ENCODE measurements at places on chromosomes 6 and 20.

GRCh38 chr6:104908031-104908887, 48.5 kb upstream of the HACE1 start:
- no peak for DNase-seq

DNA sequence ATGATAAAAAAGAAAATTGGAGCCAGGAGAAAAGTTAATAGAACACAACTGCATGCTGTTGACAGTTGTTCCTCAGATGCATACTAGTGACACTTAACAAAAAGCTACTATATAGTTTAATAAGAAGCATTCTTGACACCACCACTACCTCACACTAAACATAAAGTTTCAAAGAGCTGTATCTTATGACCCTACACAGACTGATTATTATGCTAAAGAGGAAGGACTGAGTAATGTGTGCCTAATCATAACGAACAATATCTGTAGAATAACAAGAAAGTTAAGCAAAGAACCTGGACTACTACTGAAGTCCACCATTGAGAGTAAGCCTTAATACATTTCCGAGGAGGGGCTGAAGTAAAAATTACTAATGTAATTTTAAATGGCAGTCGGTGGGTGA, 99.8 kb downstream of the IRAK1BP1 start:
- DNase-seq, result no peak

GRCh38 chr20:47764154-47764733, 21.0 kb downstream of the SULF2 start:
- no peak for DNase-seq

DNA sequence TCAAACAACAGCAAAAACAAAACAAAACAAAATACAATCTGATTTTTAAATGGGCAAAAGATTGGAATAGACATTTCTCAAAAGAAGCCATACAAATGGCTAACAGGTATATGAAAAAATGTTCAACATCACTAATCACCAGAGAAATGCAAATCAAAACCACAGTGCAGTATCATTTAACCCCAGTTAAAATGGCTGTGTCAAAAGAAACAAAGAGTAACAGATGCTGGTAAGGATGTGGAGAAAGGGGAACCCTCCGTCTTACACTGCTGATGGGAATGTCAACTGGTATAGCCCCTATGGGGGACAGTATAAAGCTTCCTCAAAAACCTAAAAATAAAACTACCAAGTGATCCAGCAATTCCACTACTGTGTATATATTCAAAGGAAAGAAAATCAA, 10.9 kb upstream of the NELFCD start:
- DNase-seq, result no peak

- no peak for DNase-seq
Observed at GRCh38 chr20:3539311-3540107, 68.7 kb downstream of the ATRN start.

GRCh38 chr6:50927800-50928199, 109.1 kb downstream of the TFAP2B start:
- DNase-seq, result no peak

GRCh38 chr6:79467716-79468115, 69.5 kb downstream of the LCA5 start:
- DNase-seq, result no peak

DNA sequence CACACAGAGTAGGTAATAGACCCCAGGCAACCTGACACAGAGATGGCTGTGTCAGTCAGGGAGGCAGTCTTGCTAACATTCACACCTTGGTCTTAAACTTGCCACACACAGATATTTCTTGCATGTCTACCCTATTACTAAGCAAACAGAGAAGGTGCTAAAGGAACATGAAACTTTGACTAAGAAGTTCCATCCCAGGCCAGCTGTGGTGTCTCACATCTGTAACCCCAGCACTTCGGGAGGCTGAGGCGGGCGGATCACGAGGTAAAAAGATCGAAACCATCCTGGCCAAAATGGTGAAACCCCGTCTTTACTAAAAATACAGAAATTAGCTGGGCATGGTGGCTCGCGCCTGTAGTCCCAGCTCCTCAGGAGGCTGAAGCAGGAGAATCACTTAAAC, 222.4 kb upstream of the JARID2 start:
- no peak for DNase-seq

- no peak for DNase-seq
Observed at GRCh38 chr20:47354714-47355488, 1.6 kb downstream of the ZMYND8 start.

DNA sequence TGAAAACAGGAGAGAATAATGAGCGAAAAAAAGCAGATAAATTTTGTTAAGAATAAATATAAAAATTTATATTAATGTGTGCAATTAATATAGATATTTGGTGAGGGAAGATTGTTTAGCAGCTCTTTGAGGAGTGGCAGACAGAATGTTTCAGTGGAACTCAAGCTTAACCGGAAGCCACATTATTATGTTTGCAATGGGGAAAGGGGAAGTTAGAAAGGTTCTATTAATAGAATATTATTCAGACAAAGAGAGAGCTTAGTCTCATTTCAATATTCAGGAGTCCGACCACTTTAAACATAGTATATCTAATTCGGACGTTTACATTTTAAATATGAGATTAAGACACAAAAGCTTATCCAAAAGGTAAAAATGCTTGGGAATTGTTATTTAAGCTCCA, 81.6 kb upstream of the KHDRBS2 start:
- DNase-seq, result no peak

DNA sequence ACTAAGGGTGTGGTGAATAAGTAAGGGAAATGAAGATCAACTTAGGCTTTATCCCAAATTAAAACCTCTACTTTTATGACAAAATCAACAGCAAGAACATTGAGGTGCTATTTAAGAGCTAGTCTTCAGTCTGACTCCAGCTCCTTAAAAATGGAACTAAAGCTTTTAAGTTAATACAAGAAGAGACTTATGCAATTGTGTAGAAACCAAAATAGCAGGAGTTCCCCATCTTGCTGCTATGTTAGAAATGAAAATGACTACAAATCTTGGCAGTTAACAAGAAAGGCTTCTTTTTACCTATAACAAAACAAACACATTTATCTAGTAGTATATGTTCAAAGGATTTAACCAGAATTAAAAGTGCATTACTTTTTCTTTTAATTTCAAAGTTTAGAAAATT, 25.7 kb downstream of the HMGN3 start:
- DNase-seq, result no peak

GRCh38 chr6:145749632-145750031, 14.3 kb upstream of the EPM2A start:
- DNase-seq, result no peak

DNA sequence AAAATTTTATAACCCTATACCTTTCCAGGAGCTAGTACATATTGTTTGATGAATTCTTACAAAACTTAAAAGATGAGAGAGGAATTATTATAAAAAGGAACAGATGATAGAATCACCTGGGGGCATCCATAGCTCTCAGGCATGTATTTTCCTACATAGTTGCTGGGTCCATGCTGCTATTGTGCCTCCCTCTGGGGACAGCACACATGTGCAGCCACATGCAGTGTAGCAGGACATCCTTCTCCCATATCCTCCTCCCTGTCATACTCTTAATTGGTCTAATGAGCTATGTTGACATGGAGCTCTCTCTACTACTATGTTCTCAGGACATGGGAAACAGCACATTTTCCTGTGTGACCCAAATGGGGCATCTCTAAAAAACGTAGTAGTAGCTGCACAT, 898.2 kb upstream of the MAP3K7 start:
- DNase-seq, result no peak

GRCh38 chr20:39857835-39858234, 831.2 kb downstream of the MAFB start:
- DNase-seq, result no peak

GRCh38 chr6:57250348-57250747, 28.2 kb upstream of the RAB23 start:
- no peak for DNase-seq

DNA sequence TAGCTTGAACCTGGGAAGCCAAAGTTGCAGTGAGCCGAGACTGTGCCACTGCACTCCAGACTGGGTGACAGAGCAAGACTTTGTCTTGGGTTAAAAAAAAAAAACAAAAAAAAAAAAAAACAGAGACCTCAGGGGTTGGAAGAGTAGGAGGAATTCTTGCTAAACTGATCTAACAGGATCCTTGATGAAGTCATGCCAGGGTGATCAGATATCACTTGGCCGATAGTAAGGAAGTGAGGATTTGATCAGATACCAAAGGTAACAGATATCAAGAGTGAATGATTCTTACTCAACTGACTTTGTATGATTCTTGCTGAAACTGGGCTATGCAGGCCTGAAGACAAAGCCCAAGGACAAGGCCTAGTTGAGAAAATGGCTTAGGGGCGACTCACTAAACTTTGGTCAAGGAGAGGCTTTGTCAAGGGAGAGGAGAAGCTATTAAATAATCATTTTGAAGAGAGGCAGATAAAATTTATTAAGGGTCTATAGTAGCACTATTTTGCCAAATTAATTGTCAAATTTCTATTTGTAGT, 624.7 kb downstream of the UTRN start:
- DNase-seq, result no peak

DNA sequence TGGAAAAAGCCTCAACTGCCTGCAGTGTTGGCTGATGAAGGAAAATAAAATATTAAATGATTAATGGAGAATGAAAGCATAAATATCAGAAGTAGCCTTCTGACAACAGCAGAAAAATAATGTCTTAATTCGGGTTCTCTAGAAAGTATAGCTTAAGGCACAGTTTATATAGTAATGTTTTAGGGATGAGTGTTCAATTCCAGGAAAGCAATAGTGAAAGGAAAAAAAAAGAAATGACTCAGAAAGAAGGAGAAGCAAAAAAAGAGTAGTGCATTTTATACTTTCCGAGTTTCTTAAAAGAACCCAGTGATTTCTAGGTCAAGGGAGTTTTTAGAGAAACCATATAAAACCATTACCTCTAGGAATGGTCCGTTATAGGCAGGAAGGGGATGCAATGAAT, 137.3 kb downstream of the HTR1B start:
- DNase-seq, result no peak

DNA sequence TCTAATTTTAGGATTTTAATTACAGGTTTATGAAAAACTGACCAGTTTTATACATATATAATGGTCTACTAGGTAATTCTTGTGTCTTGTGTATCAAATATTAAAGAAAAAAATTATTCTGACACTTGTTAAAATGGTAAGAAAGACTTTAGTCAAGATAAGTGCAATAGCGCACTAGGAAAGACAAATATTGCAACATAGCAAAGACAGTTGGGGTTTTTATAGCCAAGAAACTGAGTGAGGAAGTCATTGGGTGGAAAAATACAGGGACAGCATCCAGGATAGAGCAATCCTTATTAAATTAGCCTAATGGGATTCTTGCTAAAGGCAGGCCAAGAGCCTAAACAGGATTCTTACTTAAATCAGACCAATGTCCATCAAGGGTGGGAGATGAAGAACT, 71.1 kb downstream of the ROS1 start:
- no peak for DNase-seq

GRCh38 chr6:141212296-141212695, 920.4 kb upstream of the GJE1 start:
- no peak for DNase-seq

DNA sequence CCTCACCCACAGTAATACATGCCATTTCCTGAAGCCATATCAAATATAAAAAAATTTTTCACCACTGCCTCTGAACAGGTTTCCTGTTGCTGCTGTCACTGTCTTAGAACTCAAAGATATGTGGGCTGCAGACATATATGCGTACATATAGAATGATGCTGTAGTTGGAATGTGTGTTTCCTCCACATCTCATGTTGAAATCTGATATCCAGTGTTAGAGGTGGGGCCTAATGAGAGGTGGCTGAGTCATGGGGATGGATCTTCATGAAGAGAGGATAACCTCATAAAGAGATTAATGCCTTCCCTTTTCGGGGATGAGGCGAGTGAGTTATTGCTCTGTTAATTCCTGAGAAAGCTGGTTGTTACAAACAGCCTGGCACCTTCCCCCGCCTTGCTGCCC, 7.7 kb upstream of the SCP2D1 start:
- DNase-seq, result no peak

GRCh38 chr20:63534831-63535651, 2.1 kb downstream of the PTK6 start:
- no peak for DNase-seq

- DNase-seq, result no peak
Observed at GRCh38 chr6:160457823-160458222, 109.6 kb downstream of the SLC22A3 start.

GRCh38 chr20:50295762-50296449, 105.3 kb downstream of the CEBPB start:
- no peak for DNase-seq

DNA sequence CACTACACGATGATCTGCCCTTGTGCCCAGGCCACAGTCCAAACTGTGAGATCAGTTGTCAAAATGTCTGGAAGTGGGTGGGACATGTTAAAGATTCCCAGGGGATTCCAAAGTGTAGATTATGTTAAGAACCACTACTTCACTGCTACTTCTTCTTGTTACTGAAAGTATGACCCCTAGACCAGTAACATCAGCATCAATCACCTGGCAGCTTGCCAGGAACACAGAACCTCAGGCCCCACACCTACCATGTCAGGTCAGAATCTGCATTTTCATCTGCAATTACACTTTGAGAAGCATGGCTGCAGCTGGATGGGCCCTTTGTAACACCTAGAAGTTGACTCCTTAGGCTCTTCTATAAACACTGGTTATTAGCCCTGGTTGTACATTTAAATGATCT, 36.1 kb downstream of the RFPL4B start:
- DNase-seq, result no peak

GRCh38 chr20:48789185-48789668, 38.6 kb downstream of the PREX1 start:
- DNase-seq, result no peak

GRCh38 chr6:45857827-45858226, 157.8 kb downstream of the CLIC5 start:
- DNase-seq, result no peak

DNA sequence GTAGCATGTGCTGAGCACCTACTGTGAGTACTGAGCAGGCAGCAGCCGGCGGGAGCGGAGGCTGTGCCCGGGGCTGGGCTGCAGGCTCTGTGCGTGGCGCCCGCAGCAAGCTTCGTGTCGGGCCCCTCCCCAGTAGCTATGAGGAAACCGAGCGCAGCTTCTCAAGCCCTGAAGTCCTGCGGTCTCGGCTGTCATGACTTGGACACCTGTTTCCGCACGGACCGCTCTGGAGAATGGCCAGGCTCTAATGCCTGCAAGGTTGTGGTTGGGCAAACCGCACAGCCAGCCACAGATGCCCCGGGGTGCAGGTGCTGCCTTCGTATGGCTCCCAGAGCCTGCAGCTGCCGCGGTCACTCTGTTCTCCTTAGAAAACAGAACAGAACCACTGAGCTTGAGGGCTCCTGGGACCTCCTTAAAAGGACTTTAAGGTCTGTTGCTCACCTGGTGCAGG, 33.7 kb downstream of the PYGB start:
- DNase-seq, result peak; percentile 30

DNA sequence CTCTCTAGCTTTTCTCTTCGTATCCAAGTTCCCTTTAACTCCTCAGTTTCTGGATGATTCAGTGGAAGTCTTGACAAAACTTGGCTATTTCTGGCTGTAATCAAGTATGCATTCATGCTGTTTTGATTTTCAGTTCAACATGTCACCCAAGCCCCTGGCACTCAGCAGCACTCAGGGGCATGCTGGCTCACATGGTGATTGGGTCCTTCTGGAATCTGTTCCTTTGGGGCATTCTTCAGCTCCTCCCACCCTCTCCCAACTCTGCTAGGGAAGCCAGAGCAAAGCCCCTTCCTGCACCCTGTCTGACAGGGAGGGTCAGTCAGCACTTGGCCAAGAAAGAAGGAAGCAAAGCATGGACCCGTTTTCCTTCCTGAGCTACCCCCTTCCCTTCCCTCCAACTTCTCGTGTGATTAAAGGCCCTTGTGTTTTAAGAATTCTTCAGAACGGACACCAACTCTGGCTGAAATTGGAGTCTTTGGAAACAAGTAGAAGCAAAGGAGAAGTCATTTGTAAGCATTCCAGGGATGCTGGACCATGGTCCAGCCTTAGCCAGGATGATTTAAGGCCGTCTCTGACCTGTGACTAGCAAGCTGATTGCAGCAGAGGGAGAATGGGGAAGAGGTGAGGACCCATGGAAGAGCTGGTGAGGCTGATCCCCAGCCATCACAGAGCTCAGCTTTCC, 7.1 kb downstream of the PLEKHG1 start:
- DNase-seq, result no peak

Data from left ventricle myocardium superior (tissue), 1 donor.